ENCODE measurements at places on chromosomes 6 and 20.

DNA sequence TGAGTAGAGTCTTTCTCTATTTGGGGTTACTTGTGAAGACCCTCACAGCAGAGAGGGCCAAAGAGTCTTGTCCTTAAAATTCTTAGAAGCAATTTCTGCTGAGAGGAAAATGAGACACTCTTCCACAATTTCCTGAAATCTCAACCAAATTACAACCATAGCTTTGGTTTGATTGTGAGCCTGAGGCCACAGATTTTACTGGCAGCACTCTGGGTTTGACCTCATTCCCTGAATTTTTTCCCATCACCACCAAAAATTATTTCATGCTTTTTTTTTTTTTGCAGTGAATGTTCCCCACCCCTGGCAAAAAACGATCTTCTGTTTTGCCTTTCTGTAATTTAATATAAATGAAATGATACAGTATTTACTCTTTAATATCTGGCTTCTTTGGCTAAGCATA, 125.5 kb downstream of the THEMIS start:
- DNase-seq, result no peak

DNA sequence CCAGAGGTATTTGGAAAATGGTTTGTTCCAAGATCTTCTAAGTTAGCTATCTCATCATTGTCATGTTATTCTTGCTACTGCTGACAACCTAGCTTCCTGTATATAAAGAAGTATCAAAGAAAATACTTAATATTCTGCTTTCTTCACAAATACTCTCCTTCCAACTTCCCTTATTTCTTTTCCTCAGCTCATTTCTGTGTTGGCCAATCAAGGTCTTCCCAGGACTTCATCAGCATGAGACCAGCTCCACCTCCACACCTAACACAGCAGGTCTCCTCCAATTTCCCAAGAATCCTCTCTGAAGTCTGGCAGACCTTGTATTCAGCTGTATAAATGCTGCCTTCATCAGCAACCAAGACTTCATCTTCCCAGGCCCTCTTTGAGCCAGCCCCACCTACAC, 538.6 kb upstream of the JARID2 start:
- no peak for DNase-seq

GRCh38 chr6:169816975-169817374, 65.6 kb downstream of the ERMARD start:
- DNase-seq, result no peak

DNA sequence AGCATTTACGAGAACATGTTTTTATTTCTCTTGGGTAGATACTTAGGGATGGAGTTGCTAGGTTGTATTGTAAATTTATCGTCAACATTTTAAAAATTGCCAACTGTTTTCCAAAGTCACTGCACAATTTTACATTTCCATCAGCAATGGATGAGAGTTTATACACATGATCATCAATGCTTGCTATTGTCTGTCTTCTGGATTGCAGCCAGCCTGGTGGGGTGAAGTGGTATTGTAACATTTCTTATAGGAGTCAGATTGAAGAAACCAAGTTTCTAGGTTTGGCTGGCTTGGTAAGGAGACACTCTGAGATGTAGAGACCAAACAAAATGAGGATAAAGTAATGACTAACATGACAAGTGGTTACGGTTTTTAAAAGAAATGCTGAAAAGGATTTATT, 57.1 kb upstream of the HDDC2 start:
- no peak for DNase-seq

- DNase-seq, result no peak
These were observed 25.6 kb downstream of the HLA-G start for GRCh38 chr6:29853245-29853644.

Data from activated gamma-delta T cell treated with anti-CD3 and anti-CD28 coated beads, Interleukin-2, amount 50 U/mL, for 16 hours (primary cell).